ENCODE measurements at places on chromosomes 2 and 18. TPM values are rescaled to one million over a fixed set of nuclear protein-coding genes. Genes with fewer than 3 reads are reported as not detected.

Gene ZBTB7C
- 1.1 TPM for total RNA-seq

Gene MATN3
- 7.6 TPM for total RNA-seq

Gene PHOSPHO2
- total RNA-seq = 5.8 TPM

Gene CCBE1
- total RNA-seq = 1.1 TPM

Gene APOB
- total RNA-seq = not detected

Gene GREB1
- total RNA-seq = 4.8 TPM

Gene RPIA
- total RNA-seq = 9.7 TPM

Gene ROCK2
- total RNA-seq = 26.4 TPM

Gene SKA1
- 4.1 TPM for total RNA-seq

Gene TUBA3D
- not detected for total RNA-seq

Gene TEKT4
- total RNA-seq = not detected

DNA sequence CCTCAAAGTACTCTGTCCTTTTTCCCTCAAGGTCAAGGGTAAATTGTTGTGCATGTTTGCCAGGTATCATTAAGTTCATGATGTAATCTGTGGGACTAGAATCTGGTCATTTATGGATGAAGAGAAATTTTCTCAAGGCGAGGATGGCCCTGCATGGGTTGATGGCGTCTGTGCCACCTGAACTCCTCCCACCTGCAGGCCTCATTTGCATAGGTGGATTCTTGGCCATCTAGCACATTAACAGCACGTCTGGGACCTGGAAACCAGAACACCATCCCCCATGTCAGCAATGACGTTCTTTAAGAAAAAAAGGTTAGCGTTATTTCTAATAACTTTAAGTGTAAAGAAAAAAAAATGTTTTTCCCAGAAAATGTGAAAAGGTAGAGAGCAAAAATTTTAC, 145.8 kb downstream of the ESCO1 start:
- no peak for DNase-seq

GRCh38 chr2:218033590-218034496, 31.0 kb upstream of the TNS1 start:
- DNase-seq = no peak

GRCh38 chr2:148179724-148180123, 158.8 kb downstream of the MBD5 start:
- no peak for DNase-seq

GRCh38 chr2:194104687-194105086, 1552.3 kb upstream of the SLC39A10 start:
- no peak for DNase-seq

GRCh38 chr2:57562495-57562894, 484.1 kb upstream of the VRK2 start:
- DNase-seq = no peak

DNA sequence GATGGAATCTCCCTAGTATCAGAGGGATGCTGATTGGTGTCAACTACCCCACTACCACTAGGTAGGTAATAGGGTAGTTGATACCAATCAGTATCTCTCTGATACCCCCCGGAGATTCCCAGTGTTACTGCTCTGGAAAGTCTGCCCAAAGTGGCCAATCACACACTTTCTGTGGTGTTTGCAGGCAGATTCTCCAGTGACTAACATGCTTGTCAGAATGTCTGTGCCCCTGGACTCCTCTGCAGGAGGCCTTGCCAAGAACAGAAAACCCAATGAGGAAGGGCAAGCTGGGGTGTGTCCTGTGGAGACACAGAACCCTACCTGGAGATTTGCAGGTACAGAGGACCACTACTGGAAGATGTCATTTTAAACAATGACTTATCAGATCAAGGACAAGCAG, 135.1 kb downstream of the RIT2 start:
- DNase-seq = no peak

DNA sequence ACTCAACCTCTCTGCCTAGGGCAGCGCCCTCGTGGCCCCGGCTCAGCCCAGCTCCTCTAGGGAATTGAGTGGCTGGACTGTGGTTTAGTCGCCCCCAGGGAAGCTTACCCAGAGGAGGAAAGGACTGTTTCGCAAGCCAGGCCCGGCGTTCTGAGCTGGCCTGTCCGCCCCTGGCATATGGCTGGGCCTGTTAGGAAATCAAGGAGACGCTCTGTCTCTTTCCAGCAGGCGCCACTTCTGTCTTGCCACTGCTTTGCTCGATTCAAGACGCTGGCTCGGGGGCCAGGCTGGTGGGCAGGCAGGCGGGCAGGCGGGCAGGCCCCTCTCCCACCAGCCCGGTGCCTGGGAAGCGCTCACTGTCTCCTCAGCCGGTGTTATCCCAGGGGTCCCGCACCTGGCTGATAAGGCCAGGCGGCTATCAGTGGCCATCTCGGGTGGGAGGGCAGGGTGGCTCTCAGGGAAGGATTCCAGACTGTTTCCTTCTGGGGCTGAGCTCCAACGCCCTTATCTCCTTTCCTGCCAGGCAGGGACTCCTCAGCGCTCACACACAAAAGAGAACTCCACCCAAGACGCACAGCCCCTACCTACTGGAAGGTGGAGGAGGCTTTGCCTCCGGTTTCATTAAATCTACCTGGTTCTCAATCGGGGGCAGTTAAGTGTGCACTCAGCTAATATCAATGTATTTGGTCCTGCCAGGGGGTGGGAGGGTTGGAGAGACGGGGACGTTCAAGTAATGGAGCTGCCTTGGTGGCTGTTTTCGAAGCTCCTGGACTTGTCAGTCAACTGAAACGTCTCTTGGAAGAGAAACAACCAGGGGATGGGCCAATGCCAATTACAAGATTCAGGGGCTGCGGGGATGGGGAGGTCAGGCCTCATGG, 109.1 kb downstream of the SMAD7 start:
- no peak for DNase-seq

- no peak for DNase-seq
These were observed 544.4 kb downstream of the DCDC2C start for GRCh38 chr2:4247791-4248190.

GRCh38 chr2:16817305-16818202, 151.9 kb upstream of the CYRIA start:
- DNase-seq = no peak

DNA sequence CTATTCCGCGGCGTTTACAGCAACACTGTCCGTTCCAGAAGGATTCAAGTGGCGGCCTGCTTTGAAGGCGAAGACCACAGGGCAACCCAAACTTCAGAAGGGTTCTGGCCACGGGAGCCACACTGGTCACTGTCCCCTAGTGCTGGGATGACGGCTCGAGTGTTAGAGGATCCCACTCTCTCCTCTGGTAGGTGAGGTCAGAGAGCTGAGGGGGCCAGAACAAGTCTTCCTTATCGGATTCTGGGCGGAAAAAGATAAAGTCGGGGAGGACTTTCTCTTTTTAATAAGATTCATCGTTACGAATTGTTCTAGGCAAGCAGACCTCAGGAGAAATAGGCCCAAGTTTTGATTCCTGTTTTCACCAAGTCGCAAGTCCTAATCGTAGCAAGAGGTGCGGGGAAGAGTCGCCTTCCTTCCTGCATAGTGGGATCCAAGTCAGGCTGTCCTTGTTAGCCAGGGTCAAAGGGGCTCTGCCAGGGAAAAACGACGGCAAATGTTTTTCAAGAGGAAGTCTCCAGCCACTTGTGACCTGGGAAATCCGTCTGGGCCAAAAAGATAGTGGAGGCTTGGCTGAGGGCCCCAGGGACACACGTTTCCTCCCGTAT, 864 bp upstream of the MYL12A start:
- no peak for DNase-seq

- no peak for DNase-seq
These were observed 249.6 kb downstream of the DCDC2C start for GRCh38 chr2:3952866-3953516.

- no peak for DNase-seq
These were observed 17.7 kb downstream of the CPLX4 start for GRCh38 chr18:59300676-59301285.

GRCh38 chr2:205058409-205058808, 513.1 kb downstream of the PARD3B start:
- no peak for DNase-seq

- DNase-seq = no peak
These were observed 54.3 kb downstream of the NEB start for GRCh38 chr2:151679994-151680393.

Measured in kidney epithelial cell (primary cell).